ENCODE measurements at places on chromosomes 11 and 22.

DNA sequence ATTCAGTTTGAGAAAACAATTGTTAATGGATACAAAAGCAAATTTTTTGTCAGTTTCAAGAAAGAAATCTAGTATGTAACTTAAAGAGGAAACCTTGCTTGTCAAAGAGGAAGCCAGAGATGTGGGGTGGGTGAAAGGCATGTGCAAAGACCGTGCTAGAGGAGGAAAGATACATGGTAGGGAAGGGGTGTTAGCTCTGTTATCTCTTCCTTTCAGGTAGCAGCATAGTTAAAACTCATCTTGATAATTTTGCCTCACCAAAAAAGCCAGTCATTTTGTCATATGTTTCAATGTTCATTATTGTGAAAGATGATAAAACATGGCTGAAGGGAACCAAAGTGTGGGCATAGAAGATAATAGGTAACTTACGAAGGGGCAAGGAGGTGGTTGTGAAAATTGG is 2.6 kb upstream of the MS4A2 start:
- DNase-seq: no peak

DNA sequence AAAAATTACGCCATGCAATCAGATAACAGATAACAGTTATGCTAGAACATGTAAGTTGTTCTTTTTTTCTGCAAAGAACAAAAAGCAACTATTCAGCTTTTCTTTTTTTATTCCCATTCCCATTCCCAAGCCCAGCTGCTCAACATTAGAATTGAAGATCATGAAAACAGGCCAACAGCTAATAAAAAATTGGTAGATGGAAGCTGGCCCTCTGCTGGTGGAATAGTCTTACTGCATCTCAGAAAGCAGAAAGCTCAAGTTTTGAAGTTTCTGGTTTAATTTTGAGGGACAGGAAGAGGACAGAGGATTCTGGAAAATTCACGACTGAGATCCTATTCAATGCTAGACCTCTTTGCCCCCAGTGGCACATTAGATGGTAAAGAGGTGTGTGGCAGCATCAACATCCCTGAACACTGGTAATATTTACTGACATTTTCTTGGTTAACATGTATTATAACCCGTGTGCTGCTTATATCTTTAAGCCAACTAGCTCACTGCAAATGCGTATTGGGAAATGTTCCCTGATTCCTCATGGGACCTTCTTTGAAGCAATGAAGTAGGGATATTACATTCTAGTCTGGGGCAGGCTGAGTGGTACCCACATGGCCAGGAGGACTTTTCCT is 591.2 kb downstream of the OPCML start:
- DNase-seq: no peak

GRCh38 chr22:32416556-32417085 is 4.6 kb upstream of the RTCB start:
- no peak for DNase-seq

GRCh38 chr11:26839911-26840698 is 118.2 kb upstream of the SLC5A12 start:
- no peak for DNase-seq

GRCh38 chr11:65954771-65955170 is 6.8 kb upstream of the SART1 start:
- no peak for DNase-seq

- no peak for DNase-seq
Observed at GRCh38 chr22:23137905-23138561, 3.8 kb downstream of the RSPH14 start.

DNA sequence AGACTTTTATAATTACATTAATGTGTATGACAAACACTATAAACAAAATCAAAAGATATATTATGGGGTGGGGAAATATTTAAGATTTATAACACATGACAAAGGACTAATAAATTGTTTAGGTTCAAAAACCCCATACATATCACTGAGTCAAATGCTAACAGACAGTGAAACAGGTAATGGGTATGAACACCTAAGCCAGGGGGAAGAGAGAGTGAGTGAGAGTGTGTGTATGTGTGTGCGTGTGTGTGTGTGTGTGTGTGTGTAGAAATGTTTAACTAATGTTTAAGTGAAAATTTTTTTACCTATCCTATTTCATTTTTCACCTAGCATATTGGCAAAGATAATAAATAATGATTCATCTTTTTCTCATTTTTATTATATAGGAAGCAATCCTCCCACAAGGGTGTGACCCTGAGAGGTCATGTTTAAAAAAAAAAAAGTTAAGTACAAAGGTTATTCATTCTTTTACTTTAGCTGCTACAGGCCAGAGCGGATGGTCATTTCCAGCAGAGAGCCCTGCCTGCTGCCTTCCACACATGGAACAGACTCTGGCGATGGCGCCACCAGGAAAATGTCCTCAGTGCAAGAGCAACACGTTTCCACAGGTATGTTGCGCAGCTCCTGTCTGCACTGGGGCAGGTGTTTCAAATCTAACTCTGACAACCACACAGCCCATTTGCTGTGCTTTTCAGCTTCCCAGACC is 72.9 kb downstream of the PISD start:
- peak; percentile 64 for DNase-seq

- DNase-seq: no peak
Observed at GRCh38 chr11:18479063-18479462, 23.4 kb downstream of the LDHAL6A start.

DNA sequence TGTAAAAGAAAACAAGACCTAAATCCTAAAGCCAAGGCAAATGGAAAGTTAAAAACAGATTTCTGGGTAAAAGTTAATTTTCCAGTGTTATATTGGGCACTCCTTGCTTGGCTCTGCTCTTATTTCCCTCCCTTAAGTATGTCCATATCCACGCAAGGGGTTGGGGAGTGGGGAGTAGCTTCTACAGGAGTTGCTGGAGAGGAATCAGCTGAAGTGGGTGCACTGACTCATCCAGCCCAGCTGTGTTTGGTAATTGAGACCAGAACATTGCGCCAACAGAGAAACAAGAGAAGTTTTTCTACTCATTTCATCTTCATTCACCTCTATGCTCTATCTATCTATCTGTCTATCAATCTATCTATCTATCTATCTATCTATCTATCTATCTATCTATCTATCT is 298.4 kb upstream of the PDGFD start:
- no peak for DNase-seq

GRCh38 chr11:12809864-12810567 is 135.8 kb downstream of the TEAD1 start:
- DNase-seq: no peak

GRCh38 chr22:44186737-44187136 is 6.0 kb downstream of the PARVG start:
- no peak for DNase-seq
